CD4-positive, alpha-beta T cell (primary cell): ENCODE measurements at places on chromosomes 3 and 15.

DNA sequence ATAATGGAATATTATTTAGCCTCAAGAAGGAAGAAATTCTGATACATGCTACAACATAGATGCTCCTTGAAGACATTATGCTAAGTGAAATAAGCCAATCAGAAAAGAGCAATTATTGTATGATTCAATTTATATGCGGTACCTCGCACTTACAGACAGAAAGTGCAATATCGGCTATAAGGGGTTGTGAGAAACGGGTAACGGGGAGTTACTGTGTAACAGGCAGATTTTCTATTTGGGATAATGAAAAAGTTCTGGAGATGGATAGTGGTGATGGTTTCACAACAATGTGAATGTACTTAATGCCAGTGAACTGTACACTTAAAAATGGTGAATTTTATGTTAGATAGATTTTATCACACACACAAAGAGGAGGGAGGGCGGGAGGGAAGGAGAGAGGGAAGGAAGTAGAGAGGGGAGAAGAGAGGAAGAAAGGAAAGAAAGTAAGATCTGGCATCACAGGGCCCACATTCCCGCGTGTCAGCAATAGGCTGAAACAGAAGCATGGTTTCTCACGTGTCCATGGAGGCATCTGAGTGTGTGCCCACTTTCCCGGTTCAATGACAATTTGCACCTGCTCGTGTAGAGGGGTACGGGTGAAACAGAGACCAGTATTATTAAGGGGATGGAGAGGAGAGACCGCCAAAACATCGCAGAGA, 700 bp upstream of the BLM start:
- DNase-seq: no peak

GRCh38 chr3:130897316-130897715, 3.4 kb downstream of the ATP2C1 start:
- no peak for DNase-seq

- no peak for DNase-seq
These were observed 1034.4 kb upstream of the NR2F2 start for GRCh38 chr15:95295896-95296625.

GRCh38 chr3:148957586-148957985, 33.8 kb upstream of the GYG1 start:
- no peak for DNase-seq

DNA sequence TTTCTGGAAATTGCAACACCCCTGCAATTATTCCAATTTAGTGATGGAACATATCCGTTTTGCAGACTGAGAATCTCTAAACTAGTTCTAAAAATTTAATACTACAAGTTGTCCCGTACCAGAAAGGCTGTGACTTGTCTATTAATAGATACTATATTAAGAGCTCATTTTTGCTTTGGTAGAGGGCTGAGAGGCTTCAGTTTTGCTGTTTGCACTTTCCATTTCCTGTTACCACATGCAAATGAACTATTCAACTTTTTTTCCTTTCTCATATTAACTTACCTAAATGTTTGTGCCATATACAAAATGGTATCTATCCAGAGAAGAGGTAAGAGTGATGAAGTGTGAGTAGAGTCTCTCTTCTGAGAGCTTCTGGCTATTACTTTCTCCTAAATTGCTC, 101.5 kb upstream of the CRBN start:
- no peak for DNase-seq

DNA sequence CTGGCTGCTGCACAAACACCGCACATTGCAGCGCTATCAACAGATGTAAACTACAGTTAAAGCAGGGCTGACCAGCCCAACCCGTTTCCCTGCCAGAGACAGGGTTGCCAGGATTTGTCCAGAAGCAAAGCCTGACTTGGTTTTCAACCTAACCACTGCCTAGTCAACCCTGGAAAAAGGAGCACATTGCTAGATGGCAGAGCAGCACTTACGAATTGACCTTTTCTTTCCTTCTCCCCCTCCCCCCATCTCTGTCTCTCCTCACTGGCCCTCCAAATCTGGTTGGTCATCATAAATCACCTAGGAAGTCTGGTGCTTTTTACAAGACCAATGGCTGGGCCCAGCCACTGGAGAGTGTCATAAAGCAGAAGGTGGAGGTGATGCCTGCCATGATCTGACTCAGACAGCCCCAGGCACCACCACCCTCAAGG, 51.3 kb downstream of the ABCC5 start:
- DNase-seq: no peak

DNA sequence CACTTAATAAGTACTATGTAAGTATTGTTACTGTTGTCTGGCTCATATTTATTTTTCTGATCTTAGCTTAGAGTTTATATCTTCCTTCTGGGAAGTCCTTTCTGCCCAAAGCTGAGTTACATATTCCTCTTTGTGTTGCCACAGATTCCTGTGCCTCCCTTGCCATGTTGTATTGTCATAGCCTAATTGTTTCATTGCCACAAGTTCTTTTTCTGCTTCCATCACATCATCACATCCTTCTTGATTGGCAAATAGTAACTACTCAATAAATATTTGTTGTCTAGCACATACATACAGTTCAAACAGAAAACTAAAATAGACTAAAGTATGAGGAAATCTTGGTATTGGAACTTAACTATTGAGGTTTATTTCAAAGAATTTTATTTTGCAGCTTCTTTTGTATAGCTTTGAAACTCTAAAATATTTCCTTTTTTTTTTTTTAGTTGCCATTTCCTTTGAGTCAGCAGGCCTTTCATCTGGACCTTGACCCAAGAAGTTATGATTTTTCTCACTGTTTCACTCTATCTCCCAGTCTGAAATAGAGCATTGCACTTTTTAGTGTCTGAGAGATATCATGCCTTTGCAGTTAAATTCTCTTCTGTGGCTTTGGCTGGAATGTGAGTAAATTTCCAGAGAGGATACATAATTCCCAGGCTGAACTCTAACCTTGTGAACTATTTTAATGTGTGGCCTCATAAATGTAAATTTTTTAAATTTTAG, 98.2 kb downstream of the ZNF609 start:
- no peak for DNase-seq

DNA sequence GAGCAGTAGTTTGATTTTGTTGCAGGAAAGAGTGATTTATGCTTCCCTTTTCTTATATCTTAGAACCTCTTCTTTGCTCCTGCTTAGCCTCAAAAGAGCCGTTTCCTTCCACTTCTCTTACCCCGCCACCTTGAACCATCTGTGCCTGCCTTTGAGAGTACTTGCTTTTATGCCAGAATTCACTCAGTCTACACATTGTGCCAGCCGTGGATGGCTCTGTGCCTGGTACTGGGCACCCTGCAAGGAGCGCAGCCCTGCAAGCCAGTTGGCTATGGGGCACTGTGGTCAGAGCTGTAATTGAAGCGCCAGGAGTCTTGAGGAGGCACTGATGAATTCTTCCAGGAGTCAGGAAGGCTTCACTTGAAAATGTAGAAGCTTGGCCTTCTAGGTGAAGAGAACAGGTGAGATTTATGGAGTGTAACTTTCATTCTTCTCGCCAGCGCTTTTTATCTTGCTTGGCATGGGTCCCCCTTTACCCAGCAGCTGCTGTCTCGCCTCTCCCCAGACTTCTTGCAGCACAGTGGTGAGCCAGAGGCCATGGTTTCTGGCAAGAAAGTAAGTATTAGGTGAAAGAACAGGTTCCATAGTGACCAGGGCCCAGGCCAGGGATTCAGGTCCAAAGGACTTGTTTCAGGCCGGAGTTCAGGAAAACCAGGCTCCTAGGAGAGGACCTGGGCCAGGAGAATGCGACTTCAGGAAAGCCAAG, 4.9 kb downstream of the TMED3 start:
- DNase-seq: no peak
